ENCODE measurements at places on chromosomes 2 and 18.

DNA sequence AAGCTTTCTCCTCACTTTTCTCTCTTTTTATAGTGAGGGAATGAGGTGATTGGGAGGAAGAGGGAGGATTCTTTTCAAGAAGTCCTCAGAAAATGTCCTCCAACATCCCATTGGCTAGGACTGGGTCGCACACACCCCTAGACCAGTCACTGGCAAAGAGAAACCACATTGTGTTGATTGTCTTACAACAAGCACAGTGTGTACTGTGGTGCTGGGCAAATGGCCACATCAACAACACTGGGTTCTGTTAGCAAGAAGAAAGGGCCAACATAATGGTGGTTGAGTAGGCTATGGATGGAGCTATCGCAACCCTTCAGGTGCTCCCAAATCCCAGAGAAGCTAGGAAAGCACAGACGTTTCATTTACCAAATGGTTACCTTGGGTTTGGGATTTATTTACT lies 18.7 kb upstream of the PTPN4 start:
- DNase-seq: no peak

DNA sequence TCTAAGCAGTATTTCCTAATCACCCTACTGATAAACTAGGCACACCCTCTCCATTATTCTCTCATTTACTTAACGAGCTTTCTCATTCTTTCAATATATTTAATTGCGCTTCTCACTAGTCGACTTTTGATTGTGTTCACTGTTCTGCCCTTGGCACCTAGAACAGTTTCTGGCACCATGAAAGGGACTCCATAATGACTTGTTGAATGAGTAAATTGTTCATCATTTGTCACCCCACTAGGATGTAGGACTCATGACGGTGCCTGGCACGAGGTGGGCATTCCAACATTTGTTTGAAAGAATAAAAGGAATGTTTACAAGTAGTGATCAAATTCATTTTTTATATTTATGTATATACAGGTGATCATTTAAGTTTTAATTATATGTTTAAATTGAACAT lies 123.7 kb downstream of the DIS3L2 start:
- DNase-seq: no peak

GRCh38 chr2:8219631-8220355 lies 462.1 kb upstream of the ID2 start:
- no peak for DNase-seq

- DNase-seq: no peak
These were observed 897.2 kb downstream of the TSN start for GRCh38 chr2:122652670-122653069.

DNA sequence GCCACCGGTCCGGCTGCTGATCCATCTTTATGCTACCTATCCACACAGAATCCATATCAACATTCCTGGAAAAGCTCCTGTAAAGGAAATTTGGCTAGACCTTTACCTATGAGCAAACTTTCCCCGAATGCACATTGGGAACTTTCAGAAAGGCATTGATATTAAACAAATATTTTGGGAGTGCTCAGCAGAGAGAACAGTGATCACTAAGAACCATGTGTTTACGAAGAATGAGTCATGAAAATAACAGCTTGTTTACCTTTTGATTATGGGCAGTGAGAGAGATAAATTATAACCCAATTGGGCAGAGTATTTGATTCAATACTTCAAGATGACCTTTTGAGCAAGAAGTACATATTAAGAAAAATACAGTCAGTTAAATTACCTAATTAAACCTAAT lies 189.7 kb upstream of the CDH2 start:
- DNase-seq: no peak

DNA sequence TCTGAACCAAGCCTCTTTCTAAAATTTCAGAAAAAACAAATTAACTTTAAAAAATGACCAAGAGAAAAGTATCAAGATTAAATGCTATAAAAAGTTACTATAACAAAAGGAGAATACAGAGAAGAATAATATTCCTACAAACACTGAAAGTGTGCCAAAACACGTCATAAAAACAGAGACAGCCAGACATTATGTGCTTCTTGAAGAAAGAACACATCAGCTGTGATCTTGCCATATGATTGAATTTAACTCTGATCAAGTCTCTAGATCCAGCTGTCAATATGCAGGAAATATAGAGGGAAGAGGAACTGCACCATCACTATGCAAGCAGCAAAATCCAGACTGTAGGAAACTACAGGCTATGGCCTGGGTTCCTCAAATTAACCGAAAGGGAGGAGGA lies 33.7 kb upstream of the COL5A2 start:
- no peak for DNase-seq

DNA sequence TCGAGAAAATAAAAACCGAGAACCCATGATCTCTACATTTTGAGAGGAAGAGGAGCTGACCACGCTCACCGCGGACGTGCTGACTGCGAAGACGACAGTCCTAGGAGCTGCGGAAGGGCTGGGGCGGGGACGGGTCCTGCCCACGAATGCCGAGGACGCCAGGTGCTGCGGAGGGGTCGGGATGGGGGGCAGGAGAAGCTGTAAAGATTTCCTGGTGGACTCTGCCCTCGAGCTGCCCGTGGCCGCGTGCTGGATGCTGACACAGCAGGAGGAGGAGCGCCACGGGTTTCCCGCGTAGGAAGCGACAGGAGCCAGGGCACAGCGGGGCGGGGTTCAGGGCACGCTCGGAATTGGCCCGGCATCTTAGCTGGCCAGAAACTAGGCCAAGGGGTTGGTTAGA lies 22.2 kb downstream of the ZSCAN30 start:
- DNase-seq: no peak

GRCh38 chr2:200667413-200667812 lies 81.6 kb downstream of the AOX1 start:
- peak; percentile 5 for DNase-seq

DNA sequence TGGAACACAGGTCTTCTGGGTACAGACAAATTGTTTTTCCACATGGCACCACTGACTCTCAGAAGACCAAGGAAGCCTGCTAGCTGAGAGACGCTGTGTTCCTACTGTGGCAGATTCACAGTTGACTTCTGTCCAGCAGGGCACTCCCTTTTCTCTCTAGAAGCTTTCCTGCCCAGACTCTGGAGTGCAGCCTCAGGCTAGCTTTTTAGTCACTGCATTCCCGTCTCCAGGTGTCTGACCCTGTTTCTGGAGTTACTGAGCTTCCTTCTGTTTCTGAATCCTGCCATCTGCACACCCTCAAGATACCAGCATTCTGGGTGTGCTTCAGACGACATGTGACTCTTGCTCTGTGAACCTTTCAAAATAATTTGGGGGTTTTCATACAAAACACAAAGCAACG lies 125.1 kb downstream of the TMEM200C start:
- DNase-seq: no peak

GRCh38 chr18:10838553-10838952 lies 310.8 kb downstream of the PIEZO2 start:
- DNase-seq: no peak

DNA sequence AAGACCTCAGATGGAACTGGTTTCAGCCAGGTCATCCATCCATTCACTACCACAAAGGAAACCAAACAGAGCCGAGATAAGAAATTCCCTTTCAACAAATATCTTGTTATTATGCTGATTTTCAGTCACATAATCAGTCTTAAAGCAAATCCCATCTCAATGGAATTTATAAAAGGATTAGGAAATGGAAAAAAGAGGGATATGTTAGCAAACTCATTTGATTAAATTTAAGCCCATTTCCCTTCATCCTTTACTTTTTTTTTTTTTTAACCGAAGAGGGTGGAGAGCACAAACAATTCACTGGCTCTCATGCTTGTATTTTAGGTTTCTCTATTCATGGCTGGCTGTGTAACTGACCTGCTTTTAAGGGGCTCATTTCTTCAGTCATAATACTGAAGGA lies 109.0 kb upstream of the GATA6 start:
- no peak for DNase-seq

DNA sequence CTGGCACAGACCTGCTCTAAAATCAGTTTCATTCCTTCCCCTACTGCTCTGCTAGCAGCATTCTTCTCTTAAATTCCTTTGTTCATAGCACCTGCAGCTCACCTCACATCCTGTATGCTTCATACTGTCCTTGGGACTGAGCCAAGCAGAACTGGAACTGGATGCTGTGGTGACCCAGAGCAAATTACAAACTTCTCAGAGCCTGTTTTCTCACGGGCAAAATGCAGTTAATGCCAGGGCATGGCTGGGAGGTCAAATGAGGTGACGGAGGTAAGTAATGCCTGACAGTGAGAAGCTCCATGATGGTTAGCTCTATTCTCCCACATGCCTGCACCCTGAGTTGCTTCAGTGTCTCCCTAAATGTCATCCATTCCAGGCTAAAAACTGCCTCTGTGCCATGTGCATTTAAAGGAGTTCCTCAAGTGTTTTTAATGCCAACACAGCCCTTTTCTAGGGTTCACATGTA lies 29.7 kb downstream of the C2orf42 start:
- no peak for DNase-seq

DNA sequence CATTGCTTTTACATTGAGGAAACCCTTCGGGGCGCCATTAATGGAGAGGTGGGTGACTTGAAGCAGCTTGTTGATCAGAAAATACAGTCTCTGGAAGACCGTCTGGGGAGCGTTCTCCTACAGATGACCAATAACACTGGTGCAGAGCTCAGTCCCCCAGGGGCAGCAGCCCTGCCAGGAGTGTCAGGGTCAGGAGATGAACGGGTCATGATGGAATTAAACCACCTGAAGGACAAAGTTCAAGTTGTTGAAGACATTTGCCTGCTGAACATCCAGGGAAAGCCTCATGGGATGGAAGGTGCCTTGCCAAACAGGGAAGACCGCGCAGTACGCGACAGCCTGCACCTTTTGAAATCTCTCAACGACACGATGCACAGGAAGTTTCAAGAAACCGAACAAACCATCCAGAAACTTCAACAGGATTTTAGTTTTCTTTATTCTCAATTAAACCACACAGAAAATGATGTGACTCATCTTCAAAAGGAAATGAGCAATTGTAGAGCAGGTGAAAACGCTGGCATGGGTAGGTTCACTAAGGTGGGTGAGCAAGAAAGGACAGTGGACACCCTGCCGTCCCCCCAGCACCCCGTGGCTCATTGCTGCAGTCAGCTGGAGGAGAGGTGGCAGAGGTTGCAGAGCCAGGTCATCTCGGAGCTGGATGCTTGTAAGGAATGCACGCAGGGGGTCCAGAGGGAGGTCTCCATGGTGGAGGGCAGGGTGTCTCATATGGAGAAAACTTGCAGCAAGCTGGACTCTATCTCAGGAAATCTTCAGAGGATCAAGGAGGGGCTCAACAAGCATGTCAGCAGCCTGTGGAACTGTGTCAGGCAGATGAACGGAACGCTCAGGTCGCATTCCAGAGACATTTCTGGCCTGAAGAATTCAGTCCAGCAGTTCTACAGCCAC lies 45.0 kb downstream of the EMILIN2 start:
- DNase-seq: no peak

DNA sequence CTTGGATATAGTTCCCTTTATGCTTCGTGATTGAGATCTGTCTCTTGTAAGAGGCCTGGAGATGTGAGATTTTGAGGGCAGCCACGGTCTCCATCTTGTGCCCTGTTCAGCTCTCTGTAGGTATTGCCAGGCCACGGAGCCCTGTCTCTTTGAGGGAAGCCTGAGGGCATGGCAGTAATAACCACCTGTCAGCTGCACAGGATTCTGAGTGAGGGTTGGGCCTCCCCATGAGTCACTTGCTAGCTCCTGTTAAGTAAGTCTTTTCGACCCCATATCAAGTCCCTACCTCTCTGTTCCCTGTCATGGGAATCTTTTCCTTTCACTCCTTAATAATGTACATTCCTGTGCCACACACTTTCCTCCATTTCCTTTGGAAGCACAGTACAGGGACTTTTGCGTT lies 20.4 kb downstream of the LYPD6B start:
- DNase-seq: no peak

DNA sequence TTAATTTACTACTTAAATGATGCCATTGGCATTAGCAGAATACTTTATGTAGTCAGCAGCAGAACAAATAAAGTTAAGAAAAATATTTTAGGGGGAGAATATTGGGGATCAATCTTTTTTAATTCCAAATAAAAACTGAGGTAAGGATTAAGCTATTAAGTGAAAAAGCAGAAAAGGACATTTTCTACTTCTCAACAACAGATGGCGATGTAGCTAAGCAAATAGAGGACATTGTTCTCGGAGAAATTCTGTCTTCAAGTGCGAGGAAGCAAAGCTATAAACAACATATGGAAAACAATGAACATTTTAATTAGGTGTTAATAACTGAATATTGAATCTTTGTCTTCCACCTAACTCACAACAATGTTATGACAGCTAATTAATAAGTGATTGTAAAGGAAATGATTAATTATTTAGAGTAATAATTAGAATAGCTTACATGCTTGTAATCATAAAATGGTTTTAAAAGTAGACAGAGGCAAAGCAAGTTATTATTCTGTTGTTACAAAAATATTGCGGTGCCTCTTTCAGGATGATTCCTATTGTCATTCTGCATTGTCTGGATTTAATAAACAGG lies 32.9 kb upstream of the CCDC93 start:
- DNase-seq: peak; percentile 75

DNA sequence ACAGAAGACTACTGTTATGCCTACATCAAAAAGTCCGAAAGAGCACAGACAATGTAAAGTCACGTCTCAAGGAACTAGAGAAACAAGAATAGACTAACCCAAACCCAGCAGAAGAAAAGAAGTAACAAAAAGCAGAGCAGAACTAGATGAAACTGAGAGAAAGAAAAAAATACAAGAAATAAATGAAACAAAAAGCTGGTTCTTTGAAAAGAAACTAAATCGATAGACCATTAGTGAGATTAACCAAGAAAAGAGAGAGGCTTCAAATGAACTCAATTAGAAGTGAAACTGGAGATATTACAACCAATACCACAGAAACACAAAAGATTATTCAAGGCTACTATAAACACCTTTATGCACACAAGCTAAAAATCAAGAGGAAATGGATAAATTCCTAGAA lies 271.8 kb downstream of the MBD2 start:
- DNase-seq: no peak

DNA sequence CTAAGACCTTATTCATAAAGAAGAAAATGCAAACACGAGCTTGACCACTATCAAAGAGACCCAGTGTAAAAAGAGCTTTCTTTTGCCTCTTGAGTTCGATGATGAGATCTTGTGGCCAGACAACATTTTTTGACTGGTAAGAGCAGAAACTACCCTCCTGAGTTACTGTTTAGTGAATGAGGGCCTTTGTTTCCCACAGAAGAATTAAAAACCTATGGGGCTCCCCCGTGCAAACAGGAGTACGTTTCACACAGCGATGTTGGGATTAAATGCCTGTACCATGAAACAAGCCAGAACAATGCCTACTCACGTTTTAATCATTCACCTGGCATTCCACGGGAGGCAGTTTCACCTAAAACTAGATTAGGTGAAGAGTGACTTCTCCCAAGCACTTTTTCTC lies 36.0 kb downstream of the MYCN start:
- DNase-seq: no peak

DNA sequence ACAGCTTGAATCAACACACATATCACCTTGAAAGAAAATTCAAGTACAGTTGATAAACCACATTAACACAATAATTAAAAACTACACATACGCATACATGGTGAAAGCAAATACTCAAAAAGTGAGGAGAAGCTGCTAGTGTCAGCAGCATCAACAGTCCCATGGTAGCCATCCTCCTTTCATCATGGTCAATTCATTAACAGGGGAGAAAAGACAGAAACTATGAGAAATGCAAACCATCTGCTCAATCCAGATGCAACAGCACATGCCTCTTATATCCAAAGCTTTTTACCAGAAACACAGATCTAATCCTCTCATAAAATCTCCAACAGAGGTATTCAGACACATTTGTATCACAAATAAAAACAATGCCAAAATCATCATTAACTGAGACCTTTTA lies 81.9 kb upstream of the CHRNA1 start:
- DNase-seq: no peak
